ENCODE measurements at places on chromosomes 11 and 22. TPM values are rescaled to one million over a fixed set of nuclear protein-coding genes. Genes with fewer than 3 reads are reported as not detected.

GRCh38 chr22:41078931-41079330, 13.5 kb upstream of the EP300 start:
- no peak for DNase-seq

PTPRCAP gene
- 94.4 TPM for total RNA-seq

- no peak for DNase-seq
These were observed 1.6 kb upstream of the CEP295 start for GRCh38 chr11:93659841-93660240.

DNA sequence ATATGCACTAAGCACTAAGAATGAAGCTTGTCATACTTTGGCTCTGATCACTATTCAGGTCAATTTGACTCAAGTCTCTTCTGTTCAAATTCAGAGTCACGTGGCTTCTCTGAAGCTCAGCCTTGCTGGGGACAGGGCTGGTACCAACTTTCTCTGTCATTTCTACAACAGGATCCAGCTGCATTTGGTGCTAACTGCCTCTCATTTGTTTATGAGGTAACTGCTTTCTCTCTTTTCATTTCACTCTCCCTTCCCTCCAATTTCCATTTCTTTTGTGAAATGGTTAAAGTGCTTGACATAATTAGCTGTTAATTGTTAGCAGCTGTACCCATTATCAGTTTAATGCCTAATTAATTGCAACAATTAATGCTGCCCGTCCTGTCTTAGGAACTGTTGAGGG, 259.7 kb upstream of the PLET1 start:
- no peak for DNase-seq
